Activated CD4-positive, alpha-beta T cell treated with anti-CD3 and anti-CD28 coated beads, Interleukin-2, amount 10 ng/mL, durations not matched to agents 7 days and 5 days (primary cell): ENCODE measurements at places on chromosomes 4 and X.

GRCh38 chr4:118682928-118683327 is 2.3 kb upstream of the METTL14 start:
- H3K36me3 ChIP-seq = peaks cover 5% of the 10 kb centered on the region
- no peak for DNase-seq
- peaks cover 36% of the 10 kb centered on the region for H3K4me1 ChIP-seq
- H3K4me3 ChIP-seq = no peak overlapping the region
- no peak overlapping the region for H3K27ac ChIP-seq
- H3K27me3 ChIP-seq = peaks cover 4% of the 10 kb centered on the region

GRCh38 chr4:7726665-7727413 is 212.8 kb downstream of the AFAP1 start:
- no peak overlapping the region for H3K27ac ChIP-seq
- H3K4me1 ChIP-seq = no peaks in the 10 kb centered on the region
- no peak for DNase-seq
- H3K27me3 ChIP-seq = peaks cover 2% of the 10 kb centered on the region

- DNase-seq = no peak
- no peaks in the 10 kb centered on the region for H3K36me3 ChIP-seq
- no peak overlapping the region for H3K4me3 ChIP-seq
- H3K4me1 ChIP-seq = no peaks in the 10 kb centered on the region
- no peaks in the 10 kb centered on the region for H3K27me3 ChIP-seq
Observed at GRCh38 chr4:72954811-72955210, 114.7 kb downstream of the COX18 start.

- H3K4me3 ChIP-seq = no peak overlapping the region
- no peak for DNase-seq
- peaks cover 14% of the 10 kb centered on the region for H3K4me1 ChIP-seq
- H3K27me3 ChIP-seq = peaks cover 5% of the 10 kb centered on the region
- H3K27ac ChIP-seq = no peak overlapping the region
- no peaks in the 10 kb centered on the region for H3K36me3 ChIP-seq
Observed at GRCh38 chr4:74446193-74446868, 1.4 kb downstream of the AREG start.

DNA sequence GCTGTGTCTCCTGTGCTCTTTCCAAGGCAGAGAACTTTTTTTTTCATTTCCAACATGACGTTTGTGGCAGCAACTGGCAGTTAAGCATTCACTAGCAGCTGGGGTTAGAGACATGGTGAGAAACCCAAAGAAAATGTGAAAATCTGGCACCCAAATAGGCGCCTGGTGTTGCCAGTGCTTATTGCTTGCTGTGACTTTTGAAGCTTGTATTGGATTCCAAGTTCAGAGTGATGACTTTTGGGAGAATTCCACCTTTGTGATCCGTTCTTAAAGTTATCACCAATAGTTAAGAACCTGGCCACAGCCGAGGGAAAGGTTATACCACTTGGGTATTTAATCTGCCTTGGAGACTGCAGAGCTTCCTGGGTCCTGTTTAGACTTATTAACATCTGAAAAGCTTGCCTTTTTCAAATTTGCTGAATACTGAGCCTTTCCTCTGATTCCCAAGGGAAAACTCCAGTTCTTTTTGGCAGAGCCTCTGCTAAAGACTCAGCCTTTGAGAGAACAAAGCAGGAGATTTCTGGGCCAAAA is 101.0 kb downstream of the OPHN1 start:
- no peak overlapping the region for H3K4me3 ChIP-seq
- H3K36me3 ChIP-seq = no peaks in the 10 kb centered on the region
- H3K27me3 ChIP-seq = no peaks in the 10 kb centered on the region

DNA sequence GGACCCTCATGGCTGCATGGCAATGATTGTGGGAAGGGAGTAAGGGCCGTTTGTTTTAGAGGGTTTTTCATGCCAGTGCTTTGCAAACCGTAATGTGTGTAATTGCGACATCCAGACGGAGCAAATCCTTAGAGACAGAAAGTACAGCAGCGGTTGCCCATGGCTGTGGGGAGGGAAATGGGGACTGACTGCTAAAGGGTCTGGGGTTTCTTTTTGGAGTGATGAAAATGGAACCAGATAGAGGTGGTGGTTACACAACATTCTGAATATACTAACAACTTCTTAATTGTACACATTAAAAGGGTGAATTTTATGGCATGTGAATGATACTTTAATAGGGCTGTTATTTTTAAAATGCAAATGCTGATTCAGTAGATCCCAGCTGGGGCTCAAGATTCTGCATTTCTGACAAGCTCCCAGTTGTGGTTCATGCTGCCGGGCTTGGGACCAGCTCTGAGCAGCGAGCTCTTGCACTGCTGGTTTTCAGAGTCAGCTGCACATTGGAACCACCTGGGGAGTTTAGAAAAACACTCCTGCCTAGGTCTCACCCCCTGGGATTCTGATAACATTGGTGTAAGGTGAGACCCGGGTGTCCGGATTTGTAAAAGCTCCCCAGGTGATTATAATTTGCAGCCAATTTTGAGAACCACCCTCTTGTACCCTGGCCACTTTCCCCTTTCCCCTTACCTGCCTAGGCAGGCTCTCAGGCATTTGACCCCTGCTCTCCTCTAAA is 47.7 kb downstream of the PRPS1 start:
- peak overlapping the region; percentile 83 for H3K4me3 ChIP-seq
- peaks cover 72% of the 10 kb centered on the region for H3K4me1 ChIP-seq
- peak; percentile 11 for DNase-seq
- peaks cover 4% of the 10 kb centered on the region for H3K36me3 ChIP-seq

GRCh38 chr4:166602068-166602467 is 632.2 kb downstream of the SPOCK3 start:
- H3K4me1 ChIP-seq = no peaks in the 10 kb centered on the region
- no peak overlapping the region for H3K27ac ChIP-seq
- H3K27me3 ChIP-seq = no peaks in the 10 kb centered on the region
- no peak overlapping the region for H3K4me3 ChIP-seq

DNA sequence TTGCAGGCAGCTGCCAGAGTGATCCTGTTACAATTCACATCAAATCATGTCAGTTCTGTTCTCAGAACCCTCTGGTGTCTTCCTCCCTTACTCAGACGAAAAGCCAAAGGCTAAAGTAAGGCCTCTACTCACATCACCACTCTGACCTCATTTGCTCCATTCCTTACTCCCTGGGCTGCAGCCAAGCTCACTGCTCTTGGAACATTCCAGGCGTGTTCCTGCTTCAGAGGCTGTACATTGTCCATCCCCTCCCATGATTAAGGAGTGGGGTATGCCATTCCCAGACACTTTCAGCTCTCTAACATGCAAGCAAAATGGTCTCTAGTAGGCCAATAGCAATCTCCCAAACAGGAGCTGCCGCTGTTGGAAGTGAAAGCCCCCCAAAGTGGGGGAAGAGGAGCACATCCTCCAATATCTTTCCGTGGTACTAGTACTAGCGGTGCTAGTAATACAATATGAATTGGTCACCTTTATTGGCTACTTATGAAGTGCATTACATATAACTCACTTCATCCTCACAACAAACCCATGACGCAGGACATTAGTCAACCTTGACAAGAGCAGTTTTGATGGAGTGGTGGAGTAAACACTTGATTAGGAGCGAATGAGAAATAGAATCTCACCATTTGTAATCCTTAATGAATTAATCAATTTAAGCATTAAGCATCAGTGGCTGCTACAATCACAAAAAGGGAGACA is 15.0 kb downstream of the GAB3 start:
- H3K4me1 ChIP-seq = peaks cover 94% of the 10 kb centered on the region
- H3K27me3 ChIP-seq = no peaks in the 10 kb centered on the region
- no peak for DNase-seq
- no peak overlapping the region for H3K4me3 ChIP-seq

DNA sequence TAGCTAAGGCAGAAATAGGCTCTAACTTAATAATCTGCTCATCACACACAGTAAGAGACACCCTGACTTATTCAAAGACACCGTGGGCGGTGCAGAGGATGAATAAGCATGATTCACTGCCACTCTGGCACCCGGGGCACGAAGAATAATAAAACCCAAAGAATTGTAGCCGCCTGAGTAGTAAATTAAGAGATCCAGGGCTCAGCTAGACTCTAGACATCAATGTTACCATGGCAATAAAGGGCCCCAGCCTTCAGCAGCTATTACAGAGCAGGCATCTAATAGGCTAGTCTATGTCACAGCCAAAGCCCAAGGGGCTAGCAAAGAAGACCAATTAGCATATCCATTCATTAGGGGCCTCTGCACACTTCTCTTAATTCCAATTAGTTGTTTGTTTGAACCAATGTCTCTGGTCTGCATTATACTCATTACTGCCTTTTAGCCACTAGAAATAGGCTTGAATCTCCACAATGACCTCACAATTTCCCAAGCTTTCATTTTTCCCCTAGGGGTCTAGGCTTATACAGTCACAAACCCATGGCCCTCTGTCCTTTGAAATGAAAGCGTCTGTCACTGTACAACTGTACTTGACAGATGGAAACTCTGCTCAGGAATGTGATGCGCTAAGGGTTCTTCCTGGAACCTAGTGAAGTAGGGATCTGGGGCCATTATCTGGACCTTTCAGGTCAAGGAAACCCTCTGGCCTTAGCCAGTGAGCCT is 3.0 kb upstream of the ATP1B4 start:
- H3K4me1 ChIP-seq = no peaks in the 10 kb centered on the region
- DNase-seq = no peak
- no peak overlapping the region for H3K27ac ChIP-seq
- H3K27me3 ChIP-seq = no peaks in the 10 kb centered on the region
